ENCODE measurements at places on chromosomes 1 and 21.

- no peak for DNase-seq
Observed at GRCh38 chr1:29249170-29249691, 12.9 kb downstream of the PTPRU start.

DNA sequence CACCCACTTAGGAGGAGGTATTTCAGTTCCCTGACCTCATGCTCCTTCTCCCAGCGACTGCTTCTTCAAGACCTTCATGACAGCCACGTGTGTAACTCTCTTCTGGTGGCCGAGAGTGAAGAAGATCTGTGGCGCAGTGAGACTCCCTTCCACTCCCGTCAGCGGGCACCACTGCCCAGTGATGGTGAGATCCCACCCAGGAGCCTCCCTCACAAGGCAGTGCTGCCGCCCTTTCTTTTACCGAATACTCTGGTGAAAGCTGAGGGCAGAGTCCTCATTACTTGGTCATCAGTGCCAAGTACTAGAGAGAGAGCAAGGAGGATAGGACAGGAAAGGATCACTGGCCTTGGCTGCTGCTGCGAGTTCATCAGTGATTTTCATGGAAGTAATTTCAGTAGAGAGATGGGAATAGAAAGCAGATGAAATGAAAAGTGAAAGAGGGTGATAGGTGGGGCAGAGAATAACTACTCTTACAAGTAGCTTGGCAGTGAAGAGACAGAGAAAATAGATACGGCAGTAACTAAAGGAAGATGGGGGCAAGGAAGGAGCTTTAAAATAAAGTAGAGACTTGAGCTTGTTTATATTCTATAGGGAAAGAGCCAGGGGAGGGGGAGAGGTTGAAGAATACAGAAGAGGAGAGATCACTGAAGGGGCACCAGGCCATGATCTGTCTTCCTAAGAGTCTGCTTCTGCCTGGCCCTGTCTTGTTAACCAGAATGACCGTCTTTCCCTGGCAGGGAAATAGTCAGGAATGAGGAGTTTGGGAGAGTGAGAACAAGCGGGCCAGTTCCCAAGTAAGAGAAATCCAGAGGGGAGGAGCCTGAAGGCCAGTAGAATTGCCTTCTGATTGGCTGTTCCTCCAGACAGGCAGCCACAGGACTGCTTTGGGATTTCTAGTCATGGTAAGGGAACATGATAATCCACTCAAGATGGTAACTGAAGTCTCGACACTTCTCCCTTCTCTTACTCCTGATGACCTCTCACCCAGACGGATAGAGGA lies 18.3 kb downstream of the HYI start:
- no peak for DNase-seq

- DNase-seq = no peak
Observed at GRCh38 chr1:53070621-53071020, 8.6 kb downstream of the PODN start.

- DNase-seq = no peak
Observed at GRCh38 chr1:90413519-90413918, 303.6 kb downstream of the BARHL2 start.

DNA sequence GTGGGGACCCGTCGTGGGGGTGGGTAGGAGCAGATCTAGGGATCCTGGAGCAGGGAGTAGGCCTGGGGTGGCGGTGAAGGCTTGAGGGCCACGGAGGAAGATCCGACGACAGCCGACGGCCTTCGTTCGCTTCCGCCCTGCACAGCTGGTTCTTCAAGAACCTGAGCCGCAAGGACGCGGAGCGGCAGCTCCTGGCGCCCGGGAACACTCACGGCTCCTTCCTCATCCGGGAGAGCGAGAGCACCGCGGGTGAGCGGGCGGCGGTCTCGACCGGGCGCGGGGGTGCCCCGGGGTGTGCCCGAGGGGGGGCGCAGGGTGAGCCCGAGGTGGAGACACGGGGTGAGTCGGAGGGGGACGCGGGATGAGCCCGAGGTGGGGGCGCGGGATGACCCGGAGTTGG lies 16.5 kb upstream of the HDAC1 start:
- no peak for DNase-seq

DNA sequence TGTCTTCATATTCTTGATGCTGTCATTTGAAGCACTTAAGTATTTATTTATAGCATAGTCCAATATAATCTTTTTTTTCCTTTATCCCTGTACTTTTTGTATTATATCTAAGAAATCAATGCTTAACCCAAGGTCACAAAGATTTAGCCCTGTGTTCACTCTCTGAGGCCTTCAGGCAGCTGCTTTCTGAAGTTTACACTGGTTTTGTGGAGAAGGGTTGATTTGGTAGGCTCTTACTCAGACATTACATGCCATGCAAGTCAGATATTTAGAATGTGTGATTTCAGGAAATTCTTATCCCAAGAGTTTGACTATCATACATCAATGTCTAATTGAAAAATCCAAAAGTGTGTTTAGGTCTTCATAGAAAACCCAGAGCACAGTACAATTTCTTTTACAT lies 56.3 kb downstream of the PALMD start:
- DNase-seq = no peak

GRCh38 chr1:90712153-90712856 lies 4.8 kb downstream of the BARHL2 start:
- DNase-seq = no peak

DNA sequence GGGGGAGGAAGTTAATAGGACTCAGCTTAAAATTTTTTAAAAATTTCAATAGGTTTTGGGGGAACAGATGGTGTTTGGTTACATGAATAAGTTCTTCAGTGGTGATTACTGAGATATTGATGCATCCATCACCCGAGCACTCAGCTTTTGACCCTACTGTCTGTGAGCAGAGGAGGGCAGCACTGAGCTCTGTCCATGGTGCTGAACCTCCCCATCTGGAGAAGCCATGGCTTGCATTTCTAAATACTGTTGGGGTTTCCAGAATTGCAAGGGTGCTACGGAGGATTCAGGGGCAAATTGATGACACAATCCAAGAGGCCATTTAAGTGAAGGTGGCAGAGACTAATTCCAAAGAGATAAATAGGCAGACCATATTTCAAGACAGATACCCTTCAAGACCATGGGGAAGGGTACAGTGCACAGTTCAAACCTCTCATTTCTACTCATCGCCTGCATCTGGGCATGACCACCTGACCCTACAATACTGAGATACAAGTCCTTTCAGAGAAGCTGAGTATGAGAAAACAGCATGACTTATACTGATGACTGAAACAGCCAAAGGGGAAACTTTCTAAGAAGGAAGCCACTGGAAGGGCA lies 17.2 kb downstream of the SYT2 start:
- peak; percentile 54 for DNase-seq

DNA sequence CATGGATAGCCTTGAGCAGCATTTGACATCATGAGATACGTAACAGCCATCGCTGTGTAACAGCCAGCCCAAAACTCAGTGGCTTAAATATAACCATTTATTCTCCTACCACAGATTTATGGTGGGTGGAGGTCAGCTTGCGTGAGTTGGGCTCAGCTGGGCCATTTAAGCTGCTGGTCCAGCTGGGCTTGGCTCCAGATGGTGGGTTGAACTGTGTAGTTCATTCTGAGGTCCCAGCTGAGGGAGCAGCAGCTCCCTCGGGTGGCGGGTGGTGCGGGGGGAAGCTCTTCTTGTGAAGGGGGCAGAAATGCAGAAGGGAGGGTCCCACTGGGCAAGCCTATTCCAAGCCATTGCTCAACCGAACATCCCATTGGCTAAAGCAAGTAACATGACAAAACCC lies 75.9 kb downstream of the IGSF21 start:
- no peak for DNase-seq

DNA sequence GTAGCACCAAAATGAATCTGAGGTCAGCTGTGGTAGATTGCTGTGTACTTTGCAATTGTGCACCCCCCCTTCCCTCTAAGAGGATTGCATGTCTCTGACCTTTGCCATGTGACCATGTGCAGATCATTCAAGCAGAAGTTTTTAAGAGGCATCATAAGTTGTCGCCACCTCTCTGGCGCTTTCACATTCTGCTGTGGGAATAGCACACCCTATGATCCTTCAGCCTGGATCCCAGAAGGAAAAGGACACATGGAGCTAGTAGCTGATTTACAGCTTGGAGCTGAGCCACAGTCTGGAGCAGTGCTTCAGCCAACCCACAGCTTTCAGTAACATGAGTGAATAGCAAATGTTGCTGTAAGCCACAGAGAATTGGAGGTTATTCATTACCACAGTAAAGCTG lies 158.5 kb downstream of the TSEN15 start:
- no peak for DNase-seq

DNA sequence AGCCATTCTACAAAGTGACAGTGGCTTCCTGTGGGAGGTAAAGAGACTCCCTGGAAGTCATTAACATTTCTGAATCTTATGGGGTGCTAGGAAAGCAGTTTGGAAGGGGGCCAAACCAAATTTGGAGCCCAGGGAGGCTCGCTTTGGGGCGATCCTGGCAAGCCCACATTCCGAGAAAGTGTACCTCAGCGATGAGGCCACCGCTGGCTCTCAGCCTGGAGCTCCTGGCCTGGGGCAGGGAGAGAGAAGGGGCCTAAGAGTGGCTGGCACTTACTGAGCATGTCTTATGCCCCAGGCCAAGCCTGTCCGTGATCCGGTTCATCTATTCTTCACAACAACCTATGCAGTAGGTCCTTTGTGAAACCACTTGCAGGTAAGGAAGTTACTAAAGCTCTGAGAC lies 98.8 kb downstream of the CCDC185 start:
- no peak for DNase-seq

- no peak for DNase-seq
Observed at GRCh38 chr1:203364806-203365205, 13.9 kb upstream of the FMOD start.

- peak; percentile 57 for DNase-seq
Observed at GRCh38 chr1:198156745-198157240, at the start of gene NEK7. Gene NEK7 (plus strand): TSS chr1:198156998. CDS start chr1:198232581, 75,583 bp downstream.

- DNase-seq = no peak
Observed at GRCh38 chr1:29672416-29673227, 436.3 kb downstream of the PTPRU start.

- DNase-seq = peak; percentile 13
Observed at GRCh38 chr1:1309251-1310108, 1.1 kb downstream of the PUSL1 start.

DNA sequence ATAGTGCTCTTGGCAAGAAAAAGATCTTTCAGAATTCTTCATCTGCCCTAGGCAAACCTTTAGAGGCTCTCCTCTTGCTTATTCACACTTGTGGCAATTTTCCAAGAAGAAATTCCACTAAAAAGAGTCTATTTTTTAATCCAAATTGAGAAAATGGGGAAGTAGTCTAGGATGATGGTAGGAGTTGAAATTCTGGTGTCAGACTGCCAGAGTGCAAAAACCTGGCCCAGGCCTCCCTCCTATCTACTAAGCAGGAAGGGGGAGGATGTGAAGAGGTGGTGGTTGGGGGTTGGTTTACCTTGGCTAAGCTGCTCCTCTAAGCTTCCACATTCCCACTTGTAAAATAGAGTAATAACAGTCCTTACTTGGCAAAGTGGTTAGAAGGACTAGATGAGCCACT lies 120.6 kb upstream of the KCNJ15 start:
- DNase-seq = no peak

DNA sequence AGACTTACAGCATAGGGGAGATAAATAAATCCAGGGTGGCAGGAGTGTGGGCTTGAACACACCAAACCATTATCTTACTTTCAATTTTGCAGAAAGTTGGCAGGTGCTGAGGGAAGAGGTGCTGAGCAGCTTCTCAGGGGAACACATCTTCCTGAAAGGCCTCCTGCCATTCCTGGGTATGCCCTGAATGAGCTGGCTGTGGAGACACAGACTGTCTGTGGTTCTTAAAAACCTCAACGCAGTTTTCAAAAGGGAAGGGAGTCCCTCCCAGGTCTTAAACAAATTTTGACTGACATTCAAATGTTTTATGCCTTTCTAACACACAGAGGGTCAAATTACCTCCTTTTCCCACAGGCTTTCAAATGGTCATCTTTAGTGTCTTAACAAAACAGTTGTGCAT lies 166.9 kb downstream of the TNFSF18 start:
- DNase-seq = no peak

GRCh38 chr1:175221557-175222175 lies 29.1 kb upstream of the KIAA0040 start:
- DNase-seq = no peak

- no peak for DNase-seq
Observed at GRCh38 chr1:2320760-2321667, 70.3 kb downstream of the MORN1 start.

DNA sequence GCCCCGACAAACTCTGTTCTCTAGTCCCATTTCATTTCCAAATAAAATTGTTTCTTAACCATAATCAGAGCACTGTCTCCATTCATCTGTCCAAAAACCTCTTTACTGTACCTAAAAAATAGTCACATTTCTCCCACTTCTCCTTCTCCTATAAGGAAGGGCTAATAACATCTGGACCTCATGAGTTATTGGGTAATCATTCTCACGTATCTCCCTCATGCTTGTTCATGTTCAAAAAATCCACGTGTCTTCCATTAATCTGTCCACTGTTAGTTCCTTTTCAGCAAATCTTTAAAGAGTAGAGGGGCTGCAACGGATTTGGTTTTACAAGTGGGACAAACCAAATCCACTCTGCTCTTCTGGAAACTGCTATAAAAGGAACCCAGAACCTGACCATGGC lies 1418.8 kb downstream of the MRPL39 start:
- no peak for DNase-seq

- no peak for DNase-seq
Observed at GRCh38 chr1:204126956-204127355, 24.9 kb downstream of the ETNK2 start.

DNA sequence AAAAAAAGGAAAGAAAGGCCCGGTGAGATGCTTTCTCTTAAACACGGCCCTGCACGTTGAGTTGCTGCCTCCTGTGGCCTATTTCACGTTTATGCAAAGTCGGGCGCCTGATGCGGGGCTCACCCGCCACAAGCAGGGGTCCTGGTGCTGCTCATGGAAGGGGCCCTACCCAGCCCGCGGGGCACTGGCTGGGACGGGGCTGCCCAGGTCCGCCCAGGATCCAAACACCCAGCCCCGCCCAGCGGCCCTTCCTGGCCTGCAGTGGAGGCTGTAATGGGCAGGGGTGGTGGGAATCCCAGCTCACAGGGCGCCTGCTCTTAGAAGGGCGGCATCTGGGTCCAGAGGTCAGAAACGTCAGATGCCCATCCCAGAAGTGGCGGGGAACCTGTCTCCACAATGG lies 1.6 kb downstream of the COL6A2 start:
- DNase-seq = no peak

- no peak for DNase-seq
Observed at GRCh38 chr1:46637444-46638083, 21.0 kb upstream of the MOB3C start.

DNA sequence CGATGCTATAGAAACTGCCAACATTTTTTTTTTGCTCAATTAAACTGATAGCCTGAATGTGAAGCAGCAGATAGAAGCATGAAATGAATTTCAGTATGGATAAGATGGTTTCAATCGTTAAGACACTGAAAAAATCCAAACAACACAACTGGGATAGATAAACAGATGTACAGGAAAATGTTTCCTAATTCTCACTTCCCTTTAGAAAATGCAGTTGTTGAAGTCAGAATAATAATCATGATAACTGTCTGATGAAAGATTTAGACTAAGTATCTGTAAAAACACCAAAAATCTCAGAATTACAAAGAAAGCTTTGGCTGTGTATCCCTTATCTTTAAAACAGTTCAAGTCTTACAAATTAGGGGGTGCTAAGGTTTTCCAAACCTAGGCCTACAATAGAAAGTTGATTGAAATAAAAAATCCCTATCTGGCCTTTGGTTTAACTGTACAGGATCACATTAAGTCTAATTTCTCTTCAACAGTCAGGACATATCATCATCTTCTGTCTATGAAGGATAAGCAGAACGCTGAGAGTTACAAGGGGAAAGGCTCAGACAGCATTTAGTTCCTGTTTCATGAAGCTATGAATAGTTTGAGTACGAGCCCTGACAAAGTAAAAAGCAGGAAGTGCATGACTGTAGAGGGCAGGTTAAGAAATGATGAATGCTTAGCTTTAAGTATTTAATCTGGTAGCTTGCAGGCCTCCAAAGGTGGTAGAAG lies 203.2 kb downstream of the APP start:
- peak; percentile 3 for DNase-seq

- peak; percentile 77 for DNase-seq
Observed at GRCh38 chr1:145845514-145846161, at the start of gene NUDT17. Gene NUDT17 (plus strand): TSS chr1:145845630. CDS start chr1:145845641, 11 bp downstream.

Data from CD4-positive, alpha-beta T cell treated with Interleukin-17A for 1 hour (primary cell).